BE2C (cell line): ENCODE measurements at places on chromosomes 2 and 18.

DNA sequence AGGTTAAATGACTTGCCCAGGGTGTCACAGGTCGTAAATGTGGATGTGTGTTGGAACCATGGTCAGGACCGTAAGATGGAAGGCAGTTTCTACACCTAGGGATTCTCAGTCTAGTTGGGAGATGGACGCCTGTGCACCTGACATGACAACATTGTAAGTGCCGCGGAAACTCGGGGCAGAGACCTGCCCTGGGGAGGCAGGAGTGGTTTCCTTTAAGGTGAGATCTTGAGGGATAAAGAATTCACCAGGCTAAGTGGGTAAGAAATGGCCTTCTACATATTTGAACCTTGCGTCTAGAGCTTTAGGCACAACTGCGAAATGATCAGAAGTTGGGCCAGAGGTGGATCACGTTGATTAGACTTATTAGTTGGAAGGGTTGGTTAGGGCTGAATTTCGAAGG lies 1.6 kb downstream of the DGKD start:
- DNase-seq = no peak

GRCh38 chr2:98160554-98160953 lies 73.6 kb downstream of the VWA3B start:
- no peak for DNase-seq

DNA sequence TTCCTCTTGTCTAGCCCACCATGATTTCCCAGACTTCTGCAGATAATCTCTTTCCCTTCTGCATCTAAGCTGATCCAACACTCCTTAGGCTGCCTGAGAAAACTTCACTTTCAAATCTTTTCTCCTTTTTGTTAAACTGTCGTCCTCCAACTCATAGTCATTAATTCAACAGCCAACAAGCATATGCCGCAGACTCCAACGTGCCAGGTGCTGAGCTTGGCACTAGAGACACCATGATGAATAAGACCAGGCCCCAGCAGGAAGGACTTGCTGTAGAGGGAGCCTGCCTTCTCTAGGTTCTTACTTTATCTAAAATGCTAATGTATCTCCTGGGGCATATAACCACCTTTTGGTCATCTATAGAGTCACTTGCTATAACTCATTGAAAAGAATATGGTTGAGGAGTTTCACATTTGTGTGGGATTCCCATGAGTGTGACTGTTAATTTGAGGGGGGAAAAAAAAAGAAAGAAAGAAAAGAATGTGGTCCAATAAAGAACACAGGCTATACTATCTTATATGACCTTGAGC lies 51.0 kb downstream of the ANKRD44 start:
- DNase-seq = no peak

DNA sequence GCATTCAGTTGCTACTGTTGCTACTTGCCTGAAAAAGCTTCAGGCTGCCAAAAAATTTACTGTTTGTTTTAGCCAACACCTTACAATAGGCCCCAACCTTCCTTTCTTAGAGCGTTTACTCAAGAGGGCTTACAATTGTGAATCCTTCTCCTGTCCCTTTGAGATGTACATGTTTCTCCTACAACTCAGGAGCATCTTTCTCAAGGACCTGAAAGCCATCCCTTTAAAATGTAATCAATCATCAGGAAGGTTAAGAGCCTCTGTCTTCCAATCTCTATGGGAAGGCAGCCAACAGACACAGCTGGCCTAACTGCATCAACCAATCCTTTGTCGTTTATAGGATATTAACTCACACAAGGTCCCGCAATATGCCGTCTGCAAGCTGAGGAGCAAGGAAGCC lies 3.4 kb upstream of the IER3IP1 start:
- DNase-seq = peak; percentile 10
